Stimulated activated CD4-positive, alpha-beta T cell treated with anti-CD3 and anti-CD28 coated beads, Interleukin-15, amount 100 ng/mL, for 24 hours (primary cell): ENCODE measurements at places on chromosomes 6 and 20.

- DNase-seq, result no peak
Observed at GRCh38 chr20:47141941-47142773, 214.3 kb downstream of the ZMYND8 start.

DNA sequence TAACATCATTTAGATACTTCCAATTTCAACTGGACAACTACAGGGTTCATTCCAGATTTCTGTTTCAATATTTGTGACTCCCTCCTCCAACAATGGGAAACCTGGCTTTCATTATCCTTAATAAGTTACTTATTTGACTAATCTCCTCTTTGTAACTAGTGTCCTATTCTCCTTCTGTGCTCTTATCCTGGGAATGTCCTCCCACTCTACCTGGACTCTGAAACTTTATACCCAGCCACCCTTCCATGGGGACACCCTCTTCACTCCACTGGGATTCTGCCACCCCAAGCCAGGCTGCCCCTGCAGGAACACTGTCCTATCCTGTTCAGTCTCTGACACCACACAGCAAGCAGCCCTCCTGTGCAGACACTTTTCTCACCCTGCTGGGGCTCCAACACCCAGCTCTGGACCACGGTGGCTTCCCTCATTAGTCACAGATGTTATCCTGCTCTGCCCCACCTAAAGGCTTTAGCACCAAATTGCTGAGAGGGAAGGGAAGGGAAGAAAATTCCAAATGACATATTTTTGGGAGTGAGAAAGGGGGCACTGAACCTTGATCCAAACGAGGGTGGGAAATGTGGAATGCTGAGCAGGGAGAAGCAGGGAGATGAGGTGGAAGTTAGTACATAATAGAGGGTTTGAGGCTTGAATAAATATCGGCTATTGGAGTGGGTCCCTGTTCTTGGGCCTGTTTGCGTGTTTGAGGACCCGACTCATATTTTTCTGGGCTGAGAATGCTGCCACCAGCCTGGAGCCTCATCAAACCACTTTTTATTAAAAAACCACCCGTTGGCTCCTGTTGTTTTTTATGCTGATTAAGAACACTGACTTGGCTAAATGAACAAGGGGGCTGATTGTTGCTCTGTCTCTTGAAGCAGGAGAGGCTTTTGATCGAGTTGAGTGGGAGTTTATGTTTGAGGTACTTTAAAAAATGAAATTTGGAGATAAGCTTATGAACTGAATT lies 54.0 kb upstream of the AKIRIN2 start:
- peak; percentile 13 for DNase-seq

GRCh38 chr6:131244942-131245341 lies 109.7 kb downstream of the AKAP7 start:
- DNase-seq, result no peak

DNA sequence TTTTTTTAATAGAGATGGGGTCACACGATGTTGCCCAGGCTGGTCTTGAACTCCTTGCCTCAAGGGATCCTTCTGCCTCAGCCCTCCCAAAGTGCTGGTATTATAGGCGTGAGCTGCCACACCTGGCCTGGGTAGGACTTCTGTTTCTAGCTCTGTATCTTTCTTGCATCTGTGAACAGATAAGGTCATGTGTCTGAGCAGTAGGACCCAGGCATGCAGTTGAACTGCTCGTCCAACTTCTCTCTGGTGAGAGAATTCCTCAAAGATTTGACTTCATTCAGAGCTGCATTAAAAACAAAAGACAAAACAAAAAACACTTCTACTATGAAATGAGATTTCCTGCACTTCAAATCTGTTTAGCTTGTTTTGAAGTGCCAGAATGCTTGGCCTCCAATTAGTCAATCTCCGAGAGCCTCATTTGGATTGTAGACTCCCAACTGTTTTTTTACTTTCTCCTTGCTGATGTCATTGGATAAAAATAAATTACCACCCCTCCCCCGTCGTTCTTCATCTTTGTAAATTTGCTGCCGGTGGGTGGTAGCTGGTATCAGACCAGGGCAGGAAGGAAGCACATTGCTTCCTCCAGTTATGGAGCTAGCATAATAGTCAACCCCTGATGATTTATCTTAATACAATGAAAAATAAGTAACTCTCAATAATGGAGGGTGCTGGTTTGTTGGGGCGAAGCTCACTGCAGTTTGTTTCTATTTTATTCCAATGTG lies 17.6 kb downstream of the CD109 start:
- DNase-seq, result no peak

DNA sequence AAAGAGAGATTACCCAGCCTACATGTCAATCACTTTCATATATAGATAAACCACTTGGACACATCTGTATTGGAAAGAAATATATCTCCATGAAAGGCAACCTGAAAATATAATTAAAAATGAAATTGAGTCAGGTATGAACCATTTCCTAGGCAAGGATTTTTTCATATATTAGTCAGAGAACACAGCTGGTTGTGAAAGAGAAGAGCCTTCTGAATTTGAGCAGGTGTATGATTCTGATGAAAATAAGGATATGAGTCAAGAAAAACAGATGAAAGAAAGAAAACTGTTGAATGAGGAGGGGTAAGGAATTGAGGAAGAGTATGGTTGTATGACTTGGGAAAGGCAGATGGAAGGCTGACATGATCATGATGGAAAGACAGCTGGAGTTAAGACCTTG lies 441.1 kb downstream of the HAO1 start:
- no peak for DNase-seq

DNA sequence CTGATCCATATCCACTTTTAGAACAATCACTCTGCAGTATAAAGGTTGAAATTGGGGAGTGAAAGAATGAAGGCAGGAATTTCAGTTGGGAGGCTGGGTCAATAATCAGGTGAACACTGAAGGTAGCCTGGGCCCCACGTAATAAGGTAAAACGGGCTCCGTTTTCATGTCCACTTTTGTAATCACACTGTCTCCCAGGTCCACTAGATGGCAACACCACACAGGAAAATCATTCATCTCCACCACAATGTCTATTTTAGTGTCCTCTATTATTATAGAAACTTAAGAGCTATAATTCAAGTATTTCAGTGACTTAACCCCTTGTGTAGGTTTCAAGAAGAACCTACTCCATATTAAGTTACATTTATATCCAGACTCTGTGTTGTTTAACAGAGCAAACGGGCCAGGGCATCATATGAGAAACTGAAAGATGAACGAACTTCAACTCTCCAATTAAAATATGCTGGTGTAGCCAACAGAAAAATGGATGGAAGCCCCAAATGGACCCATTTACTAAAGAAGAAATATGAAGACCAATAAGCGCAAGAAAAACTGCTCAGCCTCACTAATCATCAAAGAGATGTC lies 45.9 kb upstream of the MC3R start:
- no peak for DNase-seq

DNA sequence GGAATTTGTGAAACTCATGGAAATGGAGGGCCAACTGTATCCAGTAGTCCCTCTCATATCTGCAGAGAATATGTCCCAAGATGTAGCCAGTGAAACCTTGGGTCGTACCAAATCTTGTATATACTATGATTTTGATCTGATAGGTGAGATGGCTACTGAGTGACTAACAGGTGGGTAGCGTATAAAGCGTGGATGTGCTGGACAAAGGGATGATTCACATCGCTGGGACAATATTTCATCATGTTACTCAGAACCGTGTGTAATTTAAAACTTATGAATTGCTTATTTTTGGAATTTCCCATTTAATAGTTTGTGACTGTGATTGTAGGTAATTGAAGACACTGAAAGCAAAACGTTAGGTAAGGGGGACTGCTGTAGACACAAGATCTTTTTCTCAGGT lies 144.1 kb downstream of the SMAP1 start:
- no peak for DNase-seq

DNA sequence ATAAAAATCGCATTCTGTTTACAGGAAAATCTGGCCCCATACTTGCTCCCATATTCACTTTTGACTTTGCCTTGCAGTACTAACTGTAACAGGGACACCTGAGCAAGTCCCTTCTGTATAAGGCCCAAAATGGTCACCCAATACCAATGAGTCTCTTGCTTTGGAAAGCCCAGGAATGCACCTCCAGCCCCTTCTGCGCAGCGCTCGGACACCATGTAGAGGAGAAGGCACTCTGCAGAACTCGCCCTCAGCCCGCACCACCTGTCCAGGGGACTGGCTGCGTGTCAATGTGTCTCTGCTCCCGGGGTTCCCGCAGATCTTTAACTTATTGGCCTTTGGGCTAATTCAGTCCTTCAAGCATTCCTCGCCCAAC lies 746 bp upstream of the PRND start:
- no peak for DNase-seq

DNA sequence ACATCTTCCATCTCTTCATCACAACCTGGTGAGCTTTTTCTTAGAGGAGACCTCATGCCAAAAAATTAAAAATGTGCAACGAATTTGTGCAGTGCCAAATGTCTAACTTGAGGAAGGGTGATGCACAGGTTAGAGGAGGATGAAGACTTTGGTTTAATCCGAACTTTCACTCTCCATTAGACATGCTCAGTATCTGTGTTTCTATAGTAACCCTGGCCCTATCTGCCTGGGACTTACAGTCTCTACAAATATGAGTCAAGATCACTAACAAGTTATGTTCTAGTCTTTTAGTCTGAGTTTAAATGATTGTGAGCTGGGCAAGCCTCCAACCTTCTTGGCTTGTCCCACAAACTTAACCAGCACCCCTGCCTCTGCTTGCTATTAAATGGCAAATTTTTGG lies 377.0 kb downstream of the BMP2 start:
- no peak for DNase-seq

DNA sequence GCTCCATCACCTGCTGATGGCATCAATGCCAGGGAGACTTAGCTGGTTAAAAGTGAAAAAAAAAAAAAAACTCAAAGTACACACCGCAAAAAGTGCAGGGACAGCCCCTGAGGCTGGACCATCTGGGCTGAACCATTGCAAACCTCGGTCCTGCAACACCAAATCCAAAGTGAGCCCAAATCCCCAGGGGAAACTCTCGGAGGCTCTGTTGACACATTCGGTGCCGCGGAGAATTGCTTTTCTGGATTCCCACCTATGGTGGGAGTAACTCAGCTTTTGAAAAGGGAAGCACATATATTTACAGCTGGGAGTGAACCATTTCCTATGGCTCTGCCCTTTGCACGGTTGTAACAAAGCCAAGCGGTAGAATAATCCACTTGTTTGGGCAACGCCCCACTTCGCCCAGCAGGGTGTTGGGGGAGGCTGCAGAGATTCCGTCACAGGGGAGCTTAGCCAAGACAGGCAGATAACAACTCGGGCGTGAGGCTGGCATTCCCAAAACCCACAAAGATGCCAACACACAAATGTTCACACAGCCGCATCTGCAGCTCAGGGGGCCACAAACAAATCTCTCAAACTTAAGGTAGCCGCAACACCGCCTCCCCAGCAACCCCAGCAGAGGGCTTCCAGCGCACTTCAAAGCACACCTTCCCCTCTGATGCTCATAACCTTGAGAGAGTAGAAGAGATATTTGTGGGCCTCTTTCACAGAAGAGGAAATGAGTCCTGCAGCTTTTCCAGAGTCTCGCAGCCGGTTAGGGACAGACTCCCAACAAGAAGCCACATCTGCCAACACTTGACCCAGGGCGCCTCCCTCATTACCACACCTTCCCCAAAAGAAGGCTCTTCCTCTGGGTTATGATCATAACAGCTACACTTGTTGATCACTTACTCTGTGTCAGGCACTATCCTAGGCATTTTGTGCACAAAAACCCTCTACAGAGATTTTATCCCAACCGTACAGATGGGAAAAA lies 11.4 kb downstream of the ZC3H12D start:
- no peak for DNase-seq
